Midbrain (tissue), 1 donor: ENCODE measurements at places on chromosomes 3 and 15.

DNA sequence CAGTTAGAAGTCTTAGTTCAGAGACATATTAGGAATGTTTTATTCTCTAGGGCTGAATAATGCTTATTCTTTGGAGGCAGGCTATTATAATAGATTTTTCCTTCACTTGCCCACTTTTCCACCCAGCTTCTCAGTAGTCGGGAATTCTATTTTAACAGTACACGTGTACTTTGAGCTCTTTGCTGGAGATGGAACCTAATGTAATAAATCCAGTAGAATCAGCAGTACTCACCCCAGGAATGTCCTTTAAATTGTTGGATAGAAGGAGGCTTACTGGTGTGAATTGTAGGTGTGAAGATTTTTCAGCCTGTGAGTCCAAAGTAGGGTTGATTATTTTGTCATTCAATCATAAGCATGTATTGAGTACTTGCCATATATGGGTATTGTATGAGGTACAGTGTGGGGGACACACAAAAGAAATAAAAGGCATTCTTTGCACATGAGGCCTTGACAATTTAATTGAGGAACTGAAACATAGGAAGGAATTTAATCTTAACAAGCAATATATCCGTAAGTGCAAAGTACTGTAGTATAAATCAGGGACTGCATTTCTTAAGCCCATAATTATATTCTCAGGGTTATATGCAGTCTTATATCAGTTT, 29.5 kb upstream of the MGA start:
- DNase-seq, result no peak

GRCh38 chr15:34214135-34214534, 4.2 kb upstream of the KATNBL1 start:
- DNase-seq, result no peak

DNA sequence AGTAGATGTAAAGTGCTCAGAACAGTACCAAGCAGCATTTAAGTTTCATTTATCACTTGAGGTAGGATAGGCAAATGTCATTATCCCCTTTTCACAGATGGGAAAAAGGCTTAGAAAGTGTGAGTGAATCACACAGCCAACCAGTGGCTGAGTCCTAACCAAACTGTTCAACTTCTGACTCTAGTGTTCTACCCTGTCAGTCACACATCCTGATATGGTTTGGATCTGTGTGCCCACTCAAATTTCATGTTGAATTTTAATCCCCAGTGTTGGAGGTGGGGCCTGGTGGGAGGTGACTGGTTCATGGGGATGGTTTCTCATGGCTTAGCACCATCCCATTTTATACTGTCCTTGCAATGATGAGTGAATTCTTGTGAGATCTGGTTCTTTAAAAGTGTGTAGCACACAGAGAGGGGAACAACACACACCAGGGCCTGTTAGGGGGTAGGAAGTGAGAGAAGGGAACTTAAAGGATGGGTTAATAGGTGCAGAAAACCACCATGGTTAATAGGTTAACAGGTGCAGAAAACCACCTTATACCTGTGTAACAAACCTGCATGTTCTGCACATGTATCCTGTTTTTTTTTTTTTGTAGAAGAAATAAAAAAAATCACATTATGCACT, 304.7 kb downstream of the SUCLG2 start:
- DNase-seq, result no peak

GRCh38 chr3:183254487-183255347, 1.7 kb downstream of the B3GNT5 start:
- no peak for DNase-seq

DNA sequence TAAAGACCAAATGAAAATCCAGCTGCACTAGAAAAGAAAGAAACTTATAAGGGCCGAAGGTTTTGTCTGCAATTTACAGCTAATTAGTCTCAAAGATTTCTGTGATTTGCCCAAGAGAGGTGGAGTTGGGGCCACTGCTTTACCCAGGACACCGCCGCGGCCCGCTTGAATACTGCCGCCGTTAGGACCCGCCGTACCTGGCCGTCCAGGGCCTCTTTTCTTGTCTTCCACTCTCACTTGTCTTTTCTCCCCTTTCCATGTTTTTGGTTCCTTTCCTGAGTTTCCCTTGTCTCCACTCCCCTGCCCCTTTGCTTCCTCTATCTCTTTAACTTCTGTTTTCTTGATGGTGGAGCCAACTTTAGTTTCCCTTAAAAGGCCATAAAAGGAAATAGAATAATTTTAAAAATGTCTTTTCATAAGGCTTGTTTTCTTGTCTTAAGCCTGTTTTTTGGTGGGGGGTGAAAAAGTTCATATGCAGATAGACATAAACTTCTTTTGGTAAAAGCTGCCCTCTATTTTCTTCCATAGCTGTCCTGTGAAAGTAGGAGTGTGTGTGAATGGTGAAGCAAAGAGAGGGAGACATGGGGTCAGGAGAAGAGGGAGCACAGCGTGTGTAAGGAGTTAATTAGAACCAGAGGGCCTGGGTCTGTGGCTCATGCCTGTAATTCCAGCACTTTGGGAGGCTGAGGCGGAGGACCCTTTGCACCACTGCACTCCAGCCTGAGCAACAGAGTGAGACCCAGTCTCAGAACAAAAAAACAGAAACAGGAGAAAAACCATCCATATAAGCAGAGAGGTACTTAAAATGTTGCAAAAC, 16.0 kb upstream of the CCNL1 start:
- DNase-seq, result no peak

- DNase-seq, result no peak
Observed at GRCh38 chr3:100335434-100335833, 877 bp downstream of the NIT2 start.

- DNase-seq, result no peak
Observed at GRCh38 chr3:124174476-124174875, 182.6 kb upstream of the ROPN1 start.
